ENCODE measurements at places on chromosomes 6 and 20.

GRCh38 chr20:50111829-50112495 lies 988 bp downstream of the UBE2V1 start:
- DNase-seq = no peak

DNA sequence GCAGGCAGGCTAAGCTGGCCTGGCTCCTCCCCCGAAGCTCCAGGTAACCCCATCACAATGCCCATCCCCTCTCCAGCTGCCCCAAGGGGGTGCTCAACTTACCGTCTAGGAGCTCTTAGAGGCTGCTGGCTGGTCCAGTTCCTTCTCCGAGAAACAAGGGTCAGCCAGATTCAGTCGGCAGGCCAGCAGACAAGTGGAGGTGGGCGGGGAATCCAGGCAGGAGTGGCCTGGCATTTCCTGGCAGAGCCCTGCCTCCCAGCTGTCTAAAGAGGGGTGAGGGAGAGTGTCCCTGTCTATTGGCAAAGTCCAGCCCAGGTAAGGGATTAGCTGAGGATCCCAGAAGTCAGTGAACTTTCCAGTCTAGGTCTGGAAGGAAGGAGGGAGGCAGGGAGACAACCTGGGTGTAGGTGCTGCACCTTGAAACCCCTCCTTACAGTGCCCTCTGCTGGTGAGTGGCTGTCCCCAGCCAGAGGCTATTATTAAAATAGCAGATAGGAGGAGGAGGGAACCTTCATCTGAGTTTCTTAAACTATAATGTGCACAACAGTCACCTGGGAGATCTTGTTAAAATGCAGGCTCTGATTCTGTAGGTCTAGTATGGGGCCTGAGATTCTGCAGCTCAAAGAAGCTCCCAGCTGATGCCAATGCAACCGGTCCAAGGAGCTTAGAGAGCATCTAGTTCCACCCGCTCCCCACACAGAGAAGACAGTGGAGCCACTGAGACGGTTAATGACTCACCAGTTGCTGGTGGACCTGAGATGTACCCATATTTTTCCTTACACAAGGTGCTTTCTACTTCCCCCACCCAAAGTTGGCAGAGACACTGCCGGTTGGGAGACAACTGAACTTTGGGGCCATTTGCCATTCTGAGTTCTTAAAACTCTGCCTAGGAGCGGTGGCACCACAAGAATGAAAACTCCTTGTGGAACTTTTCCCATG lies at the start of gene UNC5CL:
Gene UNC5CL, minus strand, starts transcription at position 162 of the 939 bp plus-strand sequence. CDS start 4,147 bp downstream, outside the sequence.
- no peak for DNase-seq

DNA sequence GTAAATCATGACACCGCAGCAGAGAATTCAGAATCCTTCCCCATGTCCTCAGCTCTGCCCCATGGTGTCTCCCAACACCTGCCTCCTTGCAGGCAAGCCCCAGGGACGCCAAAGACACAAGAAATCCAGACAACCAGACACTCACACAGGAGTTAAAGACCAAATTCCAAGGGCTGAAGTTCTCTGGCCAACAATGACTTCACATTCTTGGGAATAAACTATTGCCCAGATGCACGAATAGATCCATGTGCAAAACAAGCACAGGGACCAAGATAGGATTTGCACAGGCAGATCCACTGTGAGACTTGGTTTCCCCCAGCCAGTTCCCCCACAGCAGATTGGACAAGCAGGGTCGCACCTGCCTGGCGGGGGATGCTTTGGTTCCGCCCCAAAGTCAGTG lies 246.7 kb downstream of the SOD2 start:
- no peak for DNase-seq

DNA sequence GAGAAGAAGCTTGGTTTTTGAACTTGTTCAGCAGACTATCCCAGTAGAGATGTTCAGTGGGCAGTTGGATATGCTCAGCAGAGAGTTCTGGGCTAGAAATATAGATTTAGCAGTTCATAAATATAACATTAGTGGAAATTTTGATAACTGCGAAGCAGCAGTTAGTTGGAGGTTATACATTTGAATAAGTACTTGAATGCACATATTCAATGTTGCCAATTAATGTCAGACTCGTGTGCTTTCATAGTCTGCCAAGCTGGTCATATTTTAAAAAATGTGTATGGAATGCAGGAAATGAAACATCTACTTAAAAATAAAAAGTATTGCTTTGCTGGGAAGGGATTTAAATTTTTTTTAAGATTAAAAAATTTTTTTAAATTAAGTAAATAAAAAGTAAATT lies 92.5 kb upstream of the E2F3 start:
- no peak for DNase-seq

GRCh38 chr6:168153553-168153952 lies 74.5 kb upstream of the FRMD1 start:
- no peak for DNase-seq

- no peak for DNase-seq
Measured at GRCh38 chr6:157995458-157995857, 13.8 kb downstream of the SYNJ2 start.

- DNase-seq = no peak
Measured at GRCh38 chr6:111788379-111789276, 84.6 kb downstream of the FYN start.

DNA sequence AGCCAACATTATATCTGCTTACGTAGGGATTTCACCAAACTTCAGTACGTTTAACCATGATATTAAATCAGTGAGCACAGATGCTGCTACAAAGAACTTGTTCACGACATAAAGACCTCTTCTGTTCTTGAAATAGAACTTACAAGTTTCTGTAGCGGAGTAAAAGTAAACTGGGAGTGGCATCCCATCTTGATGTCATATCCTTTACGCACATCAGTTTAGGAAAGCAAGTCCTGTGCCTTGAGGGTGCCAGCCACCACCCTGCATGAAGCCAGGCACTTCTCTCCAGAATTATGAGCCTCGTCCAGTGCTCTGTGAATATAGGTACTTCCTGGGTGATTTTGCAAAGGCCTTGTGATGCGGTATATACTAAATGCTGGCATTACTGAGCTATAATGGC lies 122.6 kb downstream of the BTBD3 start:
- no peak for DNase-seq

DNA sequence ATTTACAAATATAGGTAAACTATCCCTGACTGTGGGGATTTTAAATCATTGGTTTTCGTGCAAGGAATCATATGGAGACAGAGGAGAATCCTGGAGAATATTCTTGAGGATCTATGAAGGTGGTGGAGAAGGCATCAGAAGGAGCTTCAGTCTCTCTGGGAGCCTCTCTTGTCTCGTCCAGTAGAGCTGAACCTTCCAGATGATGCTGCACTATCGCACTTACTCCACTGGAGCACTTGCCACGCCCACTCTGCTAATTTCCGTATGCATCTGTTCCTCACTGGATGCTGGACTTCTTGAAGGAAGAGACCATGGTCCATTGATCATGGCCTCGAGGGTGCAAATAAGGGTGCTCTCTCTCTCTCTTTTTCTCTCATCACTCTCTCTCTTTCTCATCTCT lies 36.8 kb downstream of the C6orf118 start:
- DNase-seq = no peak

- DNase-seq = no peak
Measured at GRCh38 chr6:149921361-149921760, 1.6 kb downstream of the RAET1G start.

- DNase-seq = no peak
Measured at GRCh38 chr6:31689249-31690110, 8.6 kb upstream of the LY6G5C start.
